ENCODE measurements at places on chromosomes 4 and X. TPM values are rescaled to one million over a fixed set of nuclear protein-coding genes. Genes with fewer than 3 reads are reported as not detected.

Gene CNGA1
- not detected for total RNA-seq

Gene MAGEE1
- 0.74 TPM for total RNA-seq

DNA sequence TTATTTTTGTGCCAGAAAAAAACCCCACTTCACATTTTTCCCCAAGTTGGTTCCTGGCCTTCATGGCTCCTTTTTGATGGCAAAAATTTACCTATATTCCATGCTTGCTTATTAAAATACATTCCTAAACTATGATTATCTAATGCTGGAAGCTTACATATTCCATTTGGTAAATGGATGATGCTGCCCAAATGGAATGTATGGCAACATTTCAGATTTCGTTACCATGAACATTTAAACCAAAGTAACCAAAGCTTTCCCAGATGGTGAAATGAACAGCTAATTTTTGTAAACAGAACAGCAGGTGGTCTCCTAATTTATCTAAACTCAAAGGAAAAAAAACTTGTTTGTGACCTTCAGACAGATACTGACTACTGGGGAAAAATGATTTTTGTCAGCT, 110.8 kb upstream of the TEX13A start:
- no peak for DNase-seq

GRCh38 chr4:175326796-175327195, 408.6 kb downstream of the ADAM29 start:
- DNase-seq, result no peak

DNA sequence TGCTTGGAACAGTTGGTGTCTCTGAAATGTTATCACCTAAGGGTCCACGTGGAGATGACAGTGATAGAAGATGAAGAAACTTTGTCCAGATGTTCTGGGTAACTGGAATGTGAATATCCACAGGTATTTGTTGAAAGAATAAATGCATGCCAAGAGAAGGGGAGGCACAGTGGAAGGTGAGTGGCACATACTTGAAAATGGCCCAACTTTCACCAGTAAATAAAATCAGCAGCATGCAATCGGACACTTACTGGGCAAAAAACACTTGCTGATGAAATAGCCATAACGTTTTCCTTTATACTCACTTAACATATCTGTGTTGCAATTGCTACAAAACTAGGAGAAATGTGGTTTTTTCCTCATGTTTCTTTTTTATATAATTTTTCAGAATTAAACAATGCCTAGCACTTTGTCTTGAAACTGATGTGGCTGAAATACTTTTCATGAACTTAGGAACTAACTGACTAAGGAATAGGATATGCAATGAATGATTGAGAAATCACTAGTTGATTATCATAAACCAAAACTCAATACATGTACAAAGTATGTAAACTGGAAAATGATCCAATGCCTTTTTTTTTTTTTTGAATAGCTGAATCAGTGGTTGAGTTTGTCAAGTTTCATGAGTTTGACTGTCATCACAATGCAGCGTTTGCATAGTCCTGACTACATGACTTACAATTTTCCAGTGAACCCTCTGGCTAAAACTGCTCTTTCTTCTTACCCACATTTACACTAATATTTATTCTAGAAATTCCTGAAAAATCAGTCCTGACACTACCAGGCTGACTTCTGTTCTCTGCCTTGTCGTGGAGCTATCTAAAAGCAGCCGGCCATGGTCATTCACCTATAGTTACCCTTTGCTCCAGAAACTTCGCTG, 127.4 kb downstream of the CPE start:
- no peak for DNase-seq

DNA sequence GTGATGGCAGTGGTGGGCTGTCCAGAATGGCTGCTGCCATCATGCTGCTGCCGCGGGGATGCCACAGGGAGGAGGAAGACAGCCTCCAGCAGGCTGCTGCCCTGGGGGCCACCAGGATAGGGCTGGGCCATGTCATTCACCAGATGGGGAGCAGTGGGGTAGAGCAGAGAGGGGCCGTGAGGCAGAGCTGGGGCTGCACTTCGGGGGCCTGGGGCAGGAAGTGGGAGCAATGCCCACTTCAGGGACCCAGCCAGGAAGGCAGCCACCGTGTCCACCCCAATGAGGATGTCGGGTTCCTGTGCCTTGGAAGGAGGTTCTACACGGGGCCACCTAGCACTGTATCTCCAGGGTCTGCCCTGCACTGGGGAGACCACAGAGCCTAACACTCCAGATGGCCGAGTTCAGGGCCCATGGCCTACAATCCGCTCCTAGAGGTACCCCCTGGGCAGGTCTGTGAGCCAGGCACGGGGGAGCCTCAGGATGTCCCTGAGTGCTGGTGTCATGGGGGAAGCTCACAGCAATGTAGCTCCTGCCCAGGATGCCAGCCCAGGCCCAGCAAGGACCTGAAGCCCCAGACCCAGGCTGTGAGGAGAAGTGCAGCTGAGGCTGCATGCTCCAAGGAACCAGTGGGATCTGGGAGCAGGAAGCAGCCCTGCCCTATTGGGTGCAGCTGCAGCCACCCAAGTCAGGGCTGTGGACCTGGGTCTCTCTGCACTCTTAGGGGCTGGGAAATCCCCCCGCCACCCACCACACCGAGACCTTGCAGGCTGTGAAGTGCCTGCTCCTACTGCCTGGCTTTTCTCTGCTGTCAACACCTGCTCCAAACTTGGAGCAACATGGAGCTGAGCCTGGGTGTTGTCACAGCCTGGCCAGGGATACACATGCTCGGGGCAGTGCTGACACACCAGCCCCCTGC, 140.3 kb downstream of the PDHA2 start:
- DNase-seq, result no peak

DNA sequence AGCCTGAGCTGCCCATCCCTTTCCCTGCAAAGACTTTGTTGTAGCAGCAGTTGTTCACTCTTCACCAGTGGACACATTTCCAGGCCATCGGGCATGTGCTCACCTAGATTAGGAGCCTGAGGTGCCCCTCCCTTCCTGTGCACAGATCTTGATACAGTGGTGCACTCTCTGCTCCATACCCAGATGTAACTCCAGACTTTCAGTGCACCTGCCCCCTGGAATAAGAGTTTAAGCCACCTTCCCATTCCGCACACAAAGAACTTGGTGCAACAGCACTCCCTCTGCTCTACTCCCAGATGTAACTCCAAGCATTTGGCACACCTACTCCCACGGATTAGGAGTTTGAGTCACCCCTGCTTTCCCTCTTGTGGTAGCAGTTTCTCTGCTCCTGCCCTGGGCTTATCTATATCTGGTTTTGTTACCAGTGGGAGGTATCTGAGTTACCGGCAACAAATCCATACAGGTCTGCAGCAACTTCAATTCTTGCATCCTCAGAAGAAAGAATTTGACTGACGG, 36.0 kb upstream of the PLK4 start:
- DNase-seq, result no peak
